CD4-positive, alpha-beta T cell treated with Interleukin-1 beta for 1 hour (primary cell): ENCODE measurements at places on chromosomes 7 and 10.

DNA sequence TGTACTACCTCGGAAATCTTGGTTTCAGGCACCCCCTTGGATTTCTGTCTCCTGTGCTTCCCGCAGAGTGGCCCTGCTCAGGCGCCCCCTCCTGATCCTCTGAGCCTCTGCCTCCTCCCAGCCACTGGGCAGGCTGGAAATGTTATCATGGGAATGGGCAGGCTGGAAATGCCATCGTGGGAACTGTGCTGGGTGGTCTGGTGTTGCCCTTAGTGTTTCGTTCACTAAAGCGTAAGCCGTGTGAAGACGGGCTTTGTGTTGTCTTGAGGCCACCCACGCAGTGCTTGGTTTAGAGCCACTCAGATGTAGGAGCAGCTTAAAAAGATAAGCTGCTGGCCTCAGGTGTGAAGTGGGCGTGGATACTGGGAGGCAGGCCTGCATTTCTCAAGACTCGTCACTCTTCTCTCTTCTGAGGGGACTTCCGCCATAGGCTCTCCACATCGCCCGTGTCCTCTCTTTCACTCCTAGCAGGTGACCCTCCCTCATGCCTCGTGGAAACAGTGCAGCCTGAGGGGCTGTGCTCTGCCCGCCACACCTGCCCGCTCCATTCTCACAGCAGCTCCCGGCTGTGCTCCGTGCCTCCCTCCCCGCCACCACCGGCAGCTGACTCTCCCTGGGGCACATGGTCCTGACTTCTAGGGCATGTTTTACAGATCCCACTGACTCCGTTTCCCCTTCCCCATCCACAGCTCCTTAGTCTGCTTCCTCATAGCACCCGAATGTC lies 28.5 kb downstream of the PPP2R2D start:
- DNase-seq, result no peak

- DNase-seq, result no peak
Measured at GRCh38 chr10:35463878-35464277, 127.6 kb downstream of the CCNY start.

DNA sequence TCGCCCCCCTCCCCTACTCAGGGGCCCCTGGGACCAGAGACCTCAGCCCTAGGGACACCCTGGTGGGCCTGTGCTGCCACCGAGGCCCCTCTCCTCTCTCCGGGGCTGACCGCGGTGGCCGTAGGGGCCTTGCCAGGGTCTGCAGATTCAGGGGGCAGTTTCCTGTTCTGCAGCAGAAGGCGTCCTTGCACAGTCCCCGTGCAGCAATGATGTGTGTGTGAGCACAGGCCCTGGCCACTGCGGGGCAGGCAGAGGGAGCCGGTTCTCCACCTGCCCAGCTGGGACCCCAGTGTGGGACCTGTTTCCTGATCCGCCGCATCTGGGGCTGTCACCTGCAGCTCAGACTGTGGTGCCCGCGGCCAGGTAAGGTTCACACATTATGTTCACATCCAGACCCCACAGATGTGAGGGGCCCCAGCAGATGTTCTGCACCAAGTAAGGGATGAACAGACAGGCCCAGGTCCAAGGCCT lies 60.7 kb upstream of the DNAJB6 start:
- DNase-seq, result no peak

DNA sequence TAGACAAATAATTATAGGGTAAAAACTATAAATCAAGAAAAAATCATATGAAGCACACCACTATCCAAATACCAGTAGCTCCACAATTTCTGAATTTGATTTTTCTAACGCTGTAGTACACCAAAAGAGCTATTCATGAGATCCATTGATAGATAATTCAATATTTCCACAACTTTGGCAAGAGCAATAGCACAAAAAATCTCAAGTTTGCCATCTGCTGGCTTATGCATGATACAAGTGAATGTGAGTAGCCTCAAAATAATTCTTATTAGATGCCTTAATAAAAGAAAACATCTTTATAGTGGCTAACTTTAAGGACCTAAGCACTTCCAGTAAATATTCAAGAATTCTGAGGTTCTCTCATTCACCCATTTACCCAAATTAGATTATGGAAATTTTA lies 2.2 kb upstream of the TMEM196 start:
- DNase-seq, result no peak
